ENCODE measurements at places on chromosomes 3 and 15. TPM values are rescaled to one million over a fixed set of nuclear protein-coding genes. Genes with fewer than 3 reads are reported as not detected.

The STARD5 gene
- 1.0 TPM for total RNA-seq

DNA sequence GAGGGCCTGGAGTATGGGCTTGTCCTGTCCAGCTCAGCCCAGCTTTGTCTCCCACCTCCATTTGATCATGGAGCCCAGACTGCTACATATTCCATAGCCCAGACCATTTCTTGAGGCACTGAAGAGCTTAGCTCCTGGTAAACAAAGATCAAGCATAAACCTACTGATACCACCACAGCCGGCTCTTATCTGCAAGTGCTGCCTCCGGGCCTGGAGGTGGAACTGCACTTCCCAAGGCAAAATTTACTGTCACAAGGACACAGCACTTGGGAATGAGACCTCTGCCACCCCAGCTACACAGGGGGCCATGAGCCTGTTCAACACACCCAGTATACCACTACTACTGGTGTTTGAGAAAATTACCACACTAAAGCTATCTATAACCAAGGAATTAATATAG lies 53.7 kb upstream of the PLSCR5 start:
- no peak for DNase-seq
- H3K4me1 ChIP-seq, result no peaks in the 10 kb centered on the region
- H3K27me3 ChIP-seq, result no peaks in the 10 kb centered on the region

DNA sequence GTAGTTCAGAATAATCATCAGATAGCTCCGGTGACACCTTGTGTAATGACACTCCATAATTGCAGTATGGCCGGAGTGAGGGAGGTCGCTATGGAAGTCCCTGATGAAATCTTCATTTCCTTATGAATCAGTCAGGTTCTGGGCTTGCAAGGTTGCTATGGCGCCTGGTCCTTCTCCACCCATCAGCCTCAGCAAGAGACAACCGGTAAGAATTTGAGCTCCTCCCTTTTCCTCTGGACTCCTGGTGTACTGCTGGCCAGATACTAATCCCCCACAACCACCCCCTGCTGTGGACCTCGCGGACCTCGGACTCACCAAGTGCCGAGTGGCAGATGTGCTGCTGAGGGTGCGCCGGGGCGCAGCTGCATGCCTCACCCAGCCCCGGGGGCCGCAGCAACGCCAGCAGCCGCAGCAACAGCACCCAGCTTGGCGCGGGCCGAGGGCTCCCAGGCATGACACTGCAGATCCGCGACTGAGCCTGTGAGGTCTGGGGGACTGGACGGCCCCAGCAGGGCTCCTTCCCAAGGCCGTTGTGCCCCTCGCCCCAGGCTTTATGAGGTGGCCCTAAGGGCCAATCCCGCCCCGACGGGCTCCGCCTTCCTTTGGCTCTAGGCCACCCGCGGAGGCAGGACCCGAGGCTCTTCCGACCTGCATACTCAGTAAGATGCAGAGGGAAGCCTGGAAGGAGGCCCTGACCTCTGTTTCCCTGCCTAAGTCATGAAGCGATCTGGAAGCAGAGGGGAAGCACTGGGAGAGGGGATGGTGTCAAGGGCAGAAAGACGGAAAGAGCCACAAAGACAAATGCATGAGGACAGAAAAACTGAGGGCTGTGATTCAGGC lies at the start of gene TIMP4:
Gene TIMP4 (minus strand): TSS at position 526 of the 840 bp plus-strand sequence. CDS start 72 bp downstream, at position 454.
- H3K4me3 ChIP-seq, result peak within 1 kb of the TSS; percentile 31
- peaks cover 13% of the 10 kb centered on the region for H3K4me1 ChIP-seq
- no peaks in the 10 kb centered on the region for H3K36me3 ChIP-seq
- peak; percentile 66 for DNase-seq
- H3K27me3 ChIP-seq, result no peaks in the 10 kb centered on the region

GRCh38 chr3:175187586-175187985 lies 328.5 kb downstream of the NAALADL2 start:
- H3K27ac ChIP-seq, result no peak overlapping the region
- no peaks in the 10 kb centered on the region for H3K4me1 ChIP-seq
- no peaks in the 10 kb centered on the region for H3K27me3 ChIP-seq
- no peak overlapping the region for H3K4me3 ChIP-seq
- no peak for DNase-seq

DNA sequence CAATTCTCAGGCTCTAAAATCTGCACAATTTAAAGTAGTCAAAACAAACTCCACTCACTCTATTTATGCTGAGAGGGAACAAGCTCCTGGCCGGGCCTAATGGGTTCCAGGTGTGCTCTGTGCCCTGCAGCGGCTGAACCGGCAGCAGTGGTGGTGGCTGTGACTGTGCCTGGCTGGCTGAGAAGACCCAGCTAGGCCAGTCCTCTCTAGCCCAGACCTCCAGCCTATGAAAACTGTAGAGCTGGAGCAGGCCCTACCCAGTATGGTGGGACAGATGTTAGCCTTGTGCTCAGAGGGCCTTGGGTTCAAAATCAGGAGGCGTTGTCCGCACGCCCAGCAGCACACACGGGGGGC lies 37.0 kb downstream of the EPHB3 start:
- H3K4me1 ChIP-seq, result peaks cover 1% of the 10 kb centered on the region
- H3K36me3 ChIP-seq, result no peaks in the 10 kb centered on the region
- DNase-seq, result no peak
- no peak overlapping the region for H3K4me3 ChIP-seq

The SCN5A gene
- total RNA-seq, result 0.30 TPM

DNA sequence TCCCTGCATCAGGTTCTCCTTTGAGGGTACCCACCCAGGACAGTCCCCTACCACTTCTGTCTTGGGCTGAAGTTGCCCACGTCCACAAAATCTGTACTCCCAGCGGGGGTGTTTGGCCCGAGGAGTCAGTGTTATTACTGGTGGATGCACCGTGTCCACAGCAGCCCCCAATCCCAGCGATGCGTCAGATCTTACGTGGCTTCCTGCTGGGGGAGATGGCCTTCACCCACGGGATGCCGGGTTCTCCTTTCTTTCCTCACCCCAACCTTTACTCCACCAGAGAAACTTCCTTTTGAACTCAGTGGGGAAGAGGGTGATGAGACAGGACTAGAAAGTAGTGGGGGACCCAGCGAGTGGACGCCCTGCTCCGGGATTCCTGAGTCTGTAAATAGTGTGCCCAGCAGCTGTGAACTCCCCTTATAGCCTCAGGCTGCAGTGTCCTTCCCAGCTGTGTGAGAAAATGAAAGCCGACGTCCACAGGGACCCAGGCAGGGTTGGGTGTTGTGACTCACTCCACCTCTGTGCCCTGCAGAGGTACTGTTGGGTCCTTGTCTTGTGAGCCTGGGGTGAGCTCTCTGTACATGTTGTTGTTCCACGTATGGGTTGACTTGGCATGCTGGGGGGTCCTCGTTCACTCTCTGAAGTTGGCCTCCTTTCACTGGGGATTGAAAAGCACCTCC lies 31.5 kb downstream of the CRTAP start:
- H3K4me1 ChIP-seq, result peaks cover 4% of the 10 kb centered on the region
- peaks cover 1% of the 10 kb centered on the region for H3K36me3 ChIP-seq
- no peak overlapping the region for H3K4me3 ChIP-seq
- no peaks in the 10 kb centered on the region for H3K27me3 ChIP-seq
- no peak overlapping the region for H3K27ac ChIP-seq
- no peak for DNase-seq

DNA sequence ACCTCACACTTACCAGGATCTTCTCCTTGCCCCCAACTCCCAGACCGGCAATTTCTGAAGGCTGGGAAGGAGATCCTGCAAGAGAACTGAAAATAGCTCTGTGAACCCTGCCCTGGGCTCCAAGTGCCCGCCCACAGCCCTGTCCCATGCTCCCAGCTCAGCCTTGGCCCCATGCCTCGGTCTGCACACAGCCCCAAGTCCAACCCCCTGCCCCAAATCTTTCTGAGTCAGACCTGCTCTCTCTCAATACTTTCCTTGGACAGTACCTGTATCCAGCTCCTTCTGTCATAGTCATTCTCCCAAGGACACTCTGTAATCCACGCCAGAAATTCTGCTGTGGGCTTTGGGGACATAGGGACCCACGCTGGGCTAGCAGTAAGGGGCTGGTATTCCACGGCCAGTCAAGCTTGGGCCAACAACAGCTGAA lies 6.3 kb upstream of the SMAD3 start:
- no peaks in the 10 kb centered on the region for H3K27me3 ChIP-seq
- H3K4me3 ChIP-seq, result no peak overlapping the region
- peaks cover 35% of the 10 kb centered on the region for H3K4me1 ChIP-seq
- peak overlapping the region; percentile 48 for H3K27ac ChIP-seq
- no peaks in the 10 kb centered on the region for H3K36me3 ChIP-seq

Data from Caco-2 (cell line).